Stimulated activated CD8-positive, alpha-beta memory T cell treated with anti-CD3 and anti-CD28 coated beads, Interleukin-4, amount 100 ng/mL, for 48 hours (primary cell): ENCODE measurements at places on chromosomes 5 and 9.

DNA sequence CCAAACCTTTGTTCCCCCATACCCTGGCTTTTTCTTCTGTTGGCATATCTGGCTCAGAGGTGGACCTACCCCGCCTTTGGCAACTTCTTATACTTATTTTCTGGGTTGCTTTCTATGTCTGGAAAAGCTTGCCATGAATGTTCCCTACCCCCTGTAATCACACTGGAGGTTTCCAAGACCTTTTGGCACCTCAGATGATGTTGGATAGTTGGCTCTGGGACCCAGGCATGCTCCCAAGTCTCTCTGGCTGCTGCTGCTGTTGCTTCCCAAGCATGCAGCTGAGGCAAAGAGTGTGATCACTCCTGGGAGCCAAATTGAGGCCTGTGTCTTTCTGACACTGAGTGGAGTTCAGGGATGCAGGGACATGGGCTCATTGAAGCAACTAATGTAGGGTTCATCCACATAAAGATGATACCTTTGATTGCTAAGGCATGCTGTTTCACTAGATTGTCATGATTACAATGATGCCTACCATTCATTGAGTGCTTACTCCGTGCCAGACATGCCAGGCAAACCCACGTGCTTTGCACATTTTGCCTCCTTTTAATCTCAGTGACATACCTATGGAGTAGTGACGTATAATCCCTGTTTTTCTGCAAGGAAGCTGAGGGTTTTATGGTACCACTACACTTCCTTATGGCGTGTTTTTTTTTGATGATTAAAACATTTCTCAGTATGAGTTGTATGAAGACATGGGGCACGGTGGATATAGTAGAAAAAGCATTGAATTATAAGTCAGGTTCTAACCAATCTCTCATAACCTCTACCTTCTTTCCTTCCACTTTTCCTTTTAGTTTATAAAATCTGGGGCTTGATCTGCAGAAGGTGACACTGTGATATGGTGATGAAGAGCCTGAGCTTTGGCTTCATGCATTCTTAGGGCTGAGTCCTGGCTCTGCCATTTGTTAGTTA is 73.1 kb downstream of the ARHGAP26 start:
- DNase-seq, result no peak

DNA sequence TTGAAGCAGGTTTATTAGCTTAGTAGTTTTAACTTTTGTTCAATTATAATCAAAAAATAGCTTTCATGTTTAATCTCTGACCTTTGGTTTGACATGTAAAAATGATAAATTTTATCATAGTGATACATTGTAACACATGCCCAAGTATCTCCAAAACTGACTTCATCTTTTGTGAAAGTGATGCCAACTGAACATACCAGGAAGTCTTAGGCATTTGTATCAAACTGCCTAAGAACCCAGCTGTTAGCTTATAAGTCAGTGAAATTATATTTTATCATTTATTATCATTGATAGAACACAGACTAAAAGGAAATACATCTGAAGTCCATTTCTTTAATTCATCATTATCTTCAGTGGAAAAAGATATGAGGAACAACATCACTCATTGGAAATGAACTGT is 39.1 kb downstream of the NIPBL start:
- DNase-seq, result no peak

GRCh38 chr5:157563929-157564716 is 11.5 kb downstream of the ADAM19 start:
- no peak for DNase-seq

- DNase-seq, result no peak
Measured at GRCh38 chr5:128483738-128484137, 54.3 kb downstream of the FBN2 start.

GRCh38 chr5:171681677-171682076 is 103.9 kb upstream of the SMIM23 start:
- DNase-seq, result no peak

DNA sequence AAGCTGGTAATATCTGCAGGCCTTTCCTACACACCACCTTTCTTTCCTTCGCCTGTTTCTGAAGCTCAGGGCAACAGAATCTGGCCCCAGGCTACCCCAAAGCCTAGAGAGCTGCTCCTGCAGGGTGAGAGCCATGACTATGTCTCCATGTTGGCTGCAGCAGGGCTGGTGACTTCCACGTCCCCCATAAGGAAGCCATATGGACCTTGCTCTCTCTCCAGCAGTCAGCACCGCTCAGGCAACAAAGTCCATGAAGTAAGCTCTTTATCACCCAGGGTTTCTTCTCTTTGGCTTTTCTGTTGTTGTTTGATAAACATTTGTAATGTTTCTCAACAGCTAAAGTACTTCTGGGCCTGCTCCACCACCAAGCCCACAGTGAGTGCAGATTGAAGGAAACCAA is 125.2 kb downstream of the SLIT3 start:
- DNase-seq, result no peak

DNA sequence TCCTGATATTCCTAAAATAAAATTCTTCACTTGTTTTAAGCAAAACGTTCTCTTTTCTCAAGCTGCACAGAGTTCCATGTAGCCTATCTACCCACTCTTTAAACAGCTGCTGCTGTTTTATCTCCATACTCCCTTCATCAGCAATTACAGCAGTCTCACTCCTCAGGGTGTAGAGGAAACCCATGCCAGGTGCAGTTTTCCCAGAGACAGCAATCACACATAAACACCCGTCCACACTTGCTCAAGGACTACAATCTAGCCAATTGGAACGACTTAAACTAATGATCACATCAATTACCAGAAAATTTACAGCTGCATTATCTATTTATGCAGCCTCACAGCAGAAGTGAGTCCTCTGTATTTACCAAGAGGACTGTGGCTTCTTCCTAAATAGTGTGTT is 141.7 kb downstream of the HTR1A start:
- DNase-seq, result no peak

- no peak for DNase-seq
Measured at GRCh38 chr9:2043881-2044462, 28.8 kb downstream of the SMARCA2 start.

DNA sequence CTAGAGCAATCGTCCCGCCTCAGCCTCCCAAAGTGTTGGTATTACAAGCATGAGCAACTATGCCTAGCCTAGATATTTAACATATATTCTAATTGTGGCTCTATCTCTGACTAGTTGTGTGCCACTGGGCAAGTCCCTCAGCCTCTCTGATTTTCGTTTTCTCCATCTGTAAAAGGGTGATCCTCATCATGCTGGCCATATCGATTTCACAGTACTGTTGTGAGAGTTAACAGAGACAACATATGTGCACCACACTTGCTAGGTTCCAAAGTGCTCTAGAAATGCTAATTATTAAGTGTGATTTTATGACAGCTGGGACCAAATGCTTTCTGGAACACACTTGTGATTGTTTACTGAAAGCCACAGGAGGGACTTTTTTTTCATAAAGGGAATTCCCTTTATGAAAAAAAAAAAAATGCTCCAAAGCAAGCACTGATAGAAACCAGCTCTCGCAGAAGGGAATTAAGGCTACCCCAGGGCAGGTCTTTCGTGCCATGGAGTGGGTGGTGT is 78.5 kb upstream of the EPB41L4B start:
- no peak for DNase-seq

DNA sequence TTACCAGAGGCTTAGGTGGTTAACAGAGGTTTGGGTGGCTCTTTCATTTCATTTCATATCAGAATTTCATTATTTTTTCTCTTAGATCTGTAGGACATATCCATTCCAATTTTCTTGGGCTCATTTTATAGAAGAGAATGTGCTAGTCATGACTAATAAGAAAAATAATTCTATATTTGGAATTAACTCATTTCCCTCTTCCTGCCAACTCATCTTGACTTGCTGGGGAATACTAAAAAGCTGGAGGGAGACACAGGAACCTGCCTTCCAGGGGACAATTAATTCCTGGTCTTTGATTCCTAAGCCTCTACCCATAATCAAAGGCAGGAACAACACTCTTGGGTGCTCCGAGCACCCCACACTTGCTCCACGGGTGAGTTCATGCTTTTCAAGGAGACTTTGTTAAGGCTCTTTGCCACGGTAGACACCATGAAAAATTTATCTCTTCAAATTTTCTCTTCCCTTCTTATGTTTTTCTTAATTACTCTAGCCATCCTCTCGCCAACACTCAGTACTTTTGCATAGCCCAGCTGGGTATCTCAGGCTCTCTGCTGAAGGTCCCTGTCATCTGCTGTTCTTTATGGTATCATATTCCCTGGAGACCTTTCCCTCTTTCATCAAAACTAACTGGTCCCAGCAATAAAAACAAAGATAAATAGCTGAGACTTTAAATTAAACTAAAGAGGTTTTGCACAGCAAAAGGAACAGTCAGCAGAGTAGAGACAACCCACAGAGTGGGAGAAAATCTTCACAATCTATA is 273.9 kb downstream of the NPR3 start:
- DNase-seq, result no peak

DNA sequence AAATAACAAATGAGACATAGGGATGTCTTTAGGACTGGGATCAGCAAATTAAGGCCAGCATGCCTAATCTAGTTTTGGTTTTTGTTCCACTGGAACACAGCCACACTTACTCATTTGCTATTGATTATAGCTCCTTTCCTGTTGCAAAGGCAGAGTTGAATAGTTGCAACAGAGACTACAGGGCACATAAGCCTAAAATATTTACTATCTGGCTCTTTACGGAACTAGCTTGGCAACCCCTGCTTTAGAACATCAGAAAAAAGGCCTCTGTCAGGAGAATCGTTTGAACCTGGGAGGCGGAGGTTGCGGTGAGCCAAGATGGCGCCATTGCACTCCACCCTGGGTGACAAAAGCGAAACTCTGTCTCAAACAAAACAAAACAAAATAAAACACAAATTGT is 384.8 kb downstream of the ELAVL2 start:
- no peak for DNase-seq

- no peak for DNase-seq
Measured at GRCh38 chr9:91248707-91249106, 113.0 kb downstream of the AUH start.

DNA sequence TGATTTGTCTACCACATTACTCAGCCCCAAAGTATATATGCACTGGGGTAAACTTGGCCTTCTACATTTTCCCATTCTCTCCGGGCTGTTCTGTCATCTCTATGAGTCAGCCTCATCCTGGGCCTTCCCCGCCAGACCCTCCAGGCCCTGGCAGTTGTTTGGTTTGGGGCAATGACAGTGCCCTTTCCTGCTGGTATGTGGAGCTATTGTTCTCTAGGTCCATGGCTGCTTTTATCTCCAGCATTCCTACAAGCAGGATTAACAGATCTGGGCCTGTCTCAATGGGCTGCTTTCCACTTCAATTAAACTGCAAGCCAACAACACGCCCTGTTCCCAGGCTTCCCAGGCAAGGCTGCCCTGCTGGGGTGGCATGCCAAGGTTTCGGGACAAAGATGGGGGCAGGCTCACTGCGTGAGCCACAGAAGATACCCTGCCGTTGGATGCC is 136.4 kb downstream of the SLIT3 start:
- DNase-seq, result no peak

GRCh38 chr9:77991191-77991590 is 40.4 kb downstream of the GNAQ start:
- DNase-seq, result no peak

DNA sequence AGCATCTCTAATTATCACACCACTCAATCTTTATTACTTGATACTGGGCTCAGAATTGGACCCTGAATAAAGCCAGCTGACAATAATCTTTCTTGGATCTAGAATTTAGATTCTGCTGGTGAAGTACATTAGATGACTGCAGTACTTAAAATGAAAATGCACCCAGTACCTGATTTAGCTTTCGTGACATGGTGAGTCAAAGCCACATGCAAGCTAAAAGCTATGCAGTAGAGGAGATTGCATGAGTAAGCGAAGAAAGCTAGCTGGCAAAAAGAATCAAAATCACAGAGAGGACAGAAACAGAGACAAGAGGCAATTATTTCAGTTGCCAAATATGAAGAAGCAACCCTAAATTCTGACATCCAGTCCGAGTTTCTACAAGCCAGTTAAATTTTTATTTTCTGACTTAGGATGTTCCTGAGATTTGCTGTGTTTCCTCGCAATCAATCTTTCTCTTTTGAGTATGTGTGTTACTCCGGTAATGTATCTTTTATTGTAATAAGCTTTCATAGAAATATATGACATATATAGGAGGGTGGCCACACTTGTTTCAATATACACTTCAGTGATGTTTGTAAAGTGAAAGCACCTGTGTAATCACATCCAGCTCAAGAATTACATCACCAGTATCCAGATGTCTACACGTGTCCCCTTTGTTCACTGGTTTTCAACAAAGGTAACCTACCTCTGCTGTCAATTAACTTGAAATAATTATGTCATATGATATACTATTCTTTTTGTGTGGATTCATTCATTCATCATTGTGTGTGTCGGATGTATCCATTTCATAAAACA is 101.7 kb downstream of the CDH18 start:
- no peak for DNase-seq

GRCh38 chr5:143877196-143877595 is 65.2 kb downstream of the HMHB1 start:
- no peak for DNase-seq

- DNase-seq, result no peak
Measured at GRCh38 chr9:76456202-76456926, 2.6 kb upstream of the GCNT1 start.

- no peak for DNase-seq
Measured at GRCh38 chr5:3201941-3202340, 393.7 kb upstream of the IRX1 start.

- no peak for DNase-seq
Measured at GRCh38 chr5:33167541-33167940, 273.2 kb upstream of the TARS1 start.

GRCh38 chr5:142296914-142297417 is 27.9 kb downstream of the SPRY4 start:
- DNase-seq, result no peak

- DNase-seq, result no peak
Measured at GRCh38 chr5:146680846-146681584, 165.0 kb upstream of the GPR151 start.

GRCh38 chr5:141947316-141947715 is 10.7 kb downstream of the PCDH12 start:
- no peak for DNase-seq

- peak; percentile 95 for DNase-seq
Measured at GRCh38 chr5:172806897-172807672, 27.0 kb upstream of the ERGIC1 start.

DNA sequence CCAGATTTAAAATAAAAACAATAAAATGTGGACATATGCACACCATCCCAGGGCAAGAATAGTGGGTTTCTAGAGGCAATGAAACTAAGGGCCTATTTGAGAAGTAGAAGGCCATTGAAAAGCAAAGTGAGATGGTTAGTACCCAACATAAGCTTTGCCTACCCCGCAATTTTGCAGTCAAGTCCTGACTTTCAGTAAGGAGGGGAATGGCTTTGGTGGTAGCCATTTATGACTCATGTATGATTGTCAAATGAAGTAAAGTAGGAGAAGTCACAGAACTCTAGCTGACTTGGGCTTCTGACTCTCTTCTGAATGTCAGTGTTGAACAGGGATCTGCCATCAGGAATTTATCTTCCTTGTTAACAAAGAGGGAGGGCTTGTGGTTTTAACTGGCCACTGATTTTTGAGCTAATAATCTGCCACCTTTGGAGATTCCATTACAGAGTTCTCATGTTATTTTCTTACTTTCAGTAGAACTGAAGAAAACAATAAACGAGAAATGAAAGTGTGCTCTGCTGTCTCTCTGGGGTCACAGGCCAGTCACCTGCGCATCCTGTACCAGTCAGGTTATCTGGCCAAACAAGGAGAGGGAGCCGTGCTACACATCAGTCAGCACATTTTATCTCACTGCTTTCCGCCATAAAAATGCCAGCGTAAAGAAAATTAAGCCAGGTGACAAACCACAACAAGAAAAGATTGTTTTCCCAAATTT is 14.3 kb upstream of the SNCAIP start:
- DNase-seq, result no peak
